ENCODE measurements at places on chromosomes 7 and 10.

- no peak for DNase-seq
These were observed 146.5 kb upstream of the AOAH start for GRCh38 chr7:36870625-36871354.

DNA sequence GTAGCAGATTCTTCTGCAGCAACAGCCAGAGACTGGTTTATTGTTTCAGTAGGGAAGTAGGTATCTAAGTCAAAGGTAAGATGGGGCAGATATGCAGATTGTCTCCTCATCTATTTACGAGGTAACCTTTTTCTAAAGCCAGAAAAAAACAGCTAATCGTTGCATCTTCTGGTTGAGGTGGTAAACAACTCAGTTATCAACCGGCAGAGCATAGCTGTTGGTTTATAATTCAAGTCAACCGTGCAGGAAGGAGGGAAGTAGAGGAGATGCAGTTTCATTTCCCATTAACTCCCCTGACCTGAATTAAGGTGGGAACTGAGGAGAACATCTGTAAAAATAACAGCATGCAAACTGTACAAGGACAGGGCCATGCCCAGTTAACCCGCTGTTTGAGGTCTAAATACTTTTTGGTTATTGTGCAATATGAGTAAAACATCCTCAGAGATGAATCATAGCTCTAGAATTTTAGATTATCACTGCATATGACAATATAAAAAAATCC, 156.5 kb upstream of the ITGB1 start:
- DNase-seq: no peak

DNA sequence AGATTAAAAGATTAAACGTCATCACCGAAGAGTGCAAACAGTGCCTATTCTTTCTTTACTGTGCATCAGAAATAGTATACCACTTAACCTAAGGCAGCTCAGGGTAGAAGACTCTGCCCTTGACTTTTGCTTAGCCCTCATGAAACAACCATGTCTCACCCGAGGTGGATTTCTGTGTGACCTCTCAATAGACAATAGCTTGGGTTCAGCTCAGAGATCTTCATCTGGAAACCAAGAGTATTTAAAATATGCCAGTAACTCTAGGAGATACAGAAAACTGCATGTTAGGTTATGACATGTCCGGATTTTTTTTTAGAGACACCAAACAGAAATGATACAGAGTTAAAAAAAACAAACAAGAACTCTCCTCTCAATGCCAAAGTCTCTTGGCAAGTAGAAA, 75.8 kb downstream of the JAZF1 start:
- DNase-seq: no peak

- no peak for DNase-seq
These were observed 39.5 kb upstream of the DMBT1 start for GRCh38 chr10:122521011-122521410.

GRCh38 chr7:110856704-110857103, 234.2 kb upstream of the LRRN3 start:
- no peak for DNase-seq
